ENCODE measurements at places on chromosomes 3 and 15. TPM values are rescaled to one million over a fixed set of nuclear protein-coding genes. Genes with fewer than 3 reads are reported as not detected.
A peak's percentile ranks its signal among the peaks of the same experiment; 100 is the strongest.

- no peak for DNase-seq
- H3K36me3 ChIP-seq = no peaks in the 10 kb centered on the region
- no peak overlapping the region for H3K4me3 ChIP-seq
- no peak overlapping the region for H3K27ac ChIP-seq
- H3K4me1 ChIP-seq = peaks cover 31% of the 10 kb centered on the region
- H3K27me3 ChIP-seq = no peaks in the 10 kb centered on the region
These were observed 39.7 kb downstream of the LRTM1 start for GRCh38 chr3:54888162-54888561.

- no peak overlapping the region for H3K27ac ChIP-seq
- no peak for DNase-seq
- H3K27me3 ChIP-seq = no peaks in the 10 kb centered on the region
- no peaks in the 10 kb centered on the region for H3K36me3 ChIP-seq
These were observed 1187.6 kb downstream of the SI start for GRCh38 chr3:163890661-163891060.

DNA sequence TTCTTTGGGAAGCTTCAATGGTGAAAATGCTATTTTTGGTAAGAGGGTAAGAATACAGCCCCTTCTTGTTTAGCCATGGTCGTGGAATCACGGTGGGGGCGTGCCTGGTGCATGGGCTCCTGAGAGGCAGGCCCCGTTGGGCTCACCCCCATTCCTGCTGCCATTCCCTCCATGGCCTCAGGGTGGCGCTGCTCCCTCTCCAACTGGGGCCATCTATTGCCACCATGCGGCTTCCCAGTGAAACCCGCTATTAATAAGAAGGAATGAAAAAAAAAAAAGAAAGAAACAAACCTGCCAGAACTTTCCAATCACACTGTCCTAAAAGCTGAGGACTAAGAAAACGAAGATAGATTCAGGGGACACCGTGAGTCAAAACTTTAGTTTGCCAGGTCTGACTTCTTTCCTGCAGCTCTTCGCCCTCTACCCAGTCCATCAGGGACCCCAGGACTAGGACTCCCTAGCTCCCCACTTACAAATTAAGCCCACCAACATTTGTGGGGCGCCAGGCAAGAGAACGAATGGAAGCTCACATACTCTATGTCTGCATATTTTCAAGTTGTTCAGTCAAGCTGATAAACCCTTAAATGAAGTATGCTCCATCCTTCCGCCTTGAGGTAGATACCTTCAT, 30.6 kb upstream of the ABHD2 start:
- H3K36me3 ChIP-seq = no peaks in the 10 kb centered on the region
- peak; percentile 74 for DNase-seq
- no peaks in the 10 kb centered on the region for H3K4me1 ChIP-seq
- H3K27me3 ChIP-seq = no peaks in the 10 kb centered on the region
- H3K27ac ChIP-seq = no peak overlapping the region
- no peak overlapping the region for H3K4me3 ChIP-seq

DNA sequence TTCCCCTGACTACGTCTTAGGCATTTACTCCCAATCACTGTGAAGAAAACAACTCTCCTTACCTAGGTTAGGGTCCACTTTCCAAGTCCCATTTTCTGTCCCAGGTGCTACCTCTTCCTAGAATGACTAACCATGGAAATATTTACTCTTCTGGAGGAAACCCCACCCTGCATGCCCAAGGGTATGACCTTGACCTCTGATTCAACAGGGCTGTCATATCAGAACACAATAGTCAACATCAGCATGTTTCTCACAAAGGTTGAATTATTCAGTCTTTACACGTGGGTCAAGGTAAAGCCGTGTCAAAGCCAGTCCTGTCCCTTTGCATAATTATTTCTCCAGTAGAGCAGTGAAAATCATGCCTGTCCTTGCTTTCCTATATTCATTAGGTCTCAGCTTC, 4.3 kb upstream of the FRMD5 start:
- H3K4me1 ChIP-seq = peaks cover 4% of the 10 kb centered on the region
- H3K4me3 ChIP-seq = no peak overlapping the region
- no peak for DNase-seq

DNA sequence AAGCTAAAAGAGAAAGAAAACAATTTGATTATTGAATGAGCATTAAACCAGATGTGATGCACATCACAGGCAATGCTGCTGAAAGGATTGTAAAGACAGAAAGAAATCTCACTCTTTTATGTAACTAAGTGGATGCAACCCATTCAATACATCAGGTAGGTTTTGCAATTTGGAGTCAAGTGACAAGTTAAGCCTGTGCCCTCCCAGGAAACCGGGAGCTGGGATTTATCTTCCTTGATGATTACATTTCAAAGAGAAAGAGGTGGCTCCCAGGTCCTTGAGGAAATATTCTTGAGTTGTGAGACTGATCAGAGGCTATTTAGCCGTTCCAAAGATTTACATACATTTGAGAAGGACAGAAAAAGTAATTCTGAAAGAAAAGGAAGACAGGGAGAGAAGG, 219.0 kb upstream of the PROK2 start:
- H3K4me1 ChIP-seq = no peaks in the 10 kb centered on the region
- H3K4me3 ChIP-seq = no peak overlapping the region
- no peaks in the 10 kb centered on the region for H3K27me3 ChIP-seq
- DNase-seq = no peak
- no peaks in the 10 kb centered on the region for H3K36me3 ChIP-seq

- H3K4me3 ChIP-seq = no peak overlapping the region
- no peak overlapping the region for H3K27ac ChIP-seq
- H3K36me3 ChIP-seq = no peaks in the 10 kb centered on the region
- DNase-seq = no peak
- no peaks in the 10 kb centered on the region for H3K27me3 ChIP-seq
- H3K4me1 ChIP-seq = no peaks in the 10 kb centered on the region
These were observed 20.2 kb downstream of the CPOX start for GRCh38 chr3:98573181-98573728.

DNA sequence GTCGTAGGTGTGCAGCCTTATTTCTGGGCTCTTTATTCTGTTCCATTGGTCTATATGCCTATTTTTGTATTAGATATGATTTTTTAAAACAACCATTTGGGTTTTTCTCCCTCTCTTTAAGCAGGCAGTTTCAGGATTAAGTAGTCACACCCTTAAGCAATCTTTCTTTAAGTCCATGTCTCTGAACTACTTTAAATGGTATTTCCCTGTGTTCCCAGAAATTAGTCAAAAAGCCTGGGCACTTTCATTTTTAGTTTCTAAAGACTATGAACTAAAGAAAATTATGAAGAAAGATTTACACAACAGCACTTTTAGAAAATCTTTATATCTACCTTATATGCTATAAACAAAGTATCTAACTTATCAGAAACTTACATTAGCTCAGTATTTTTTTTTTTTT, 110.3 kb downstream of the FAIM start:
- DNase-seq = no peak
- H3K27ac ChIP-seq = no peak overlapping the region
- no peak overlapping the region for H3K4me3 ChIP-seq
- no peaks in the 10 kb centered on the region for H3K4me1 ChIP-seq
- no peaks in the 10 kb centered on the region for H3K27me3 ChIP-seq

- H3K4me1 ChIP-seq = peaks cover 15% of the 10 kb centered on the region
- no peak overlapping the region for H3K4me3 ChIP-seq
- no peaks in the 10 kb centered on the region for H3K36me3 ChIP-seq
These were observed 53.9 kb downstream of the CALML4 start for GRCh38 chr15:68151277-68151676.

- no peaks in the 10 kb centered on the region for H3K27me3 ChIP-seq
- H3K27ac ChIP-seq = no peak overlapping the region
- DNase-seq = no peak
- H3K4me1 ChIP-seq = no peaks in the 10 kb centered on the region
These were observed 543.1 kb downstream of the TUSC7 start for GRCh38 chr3:117252651-117253050.

DNA sequence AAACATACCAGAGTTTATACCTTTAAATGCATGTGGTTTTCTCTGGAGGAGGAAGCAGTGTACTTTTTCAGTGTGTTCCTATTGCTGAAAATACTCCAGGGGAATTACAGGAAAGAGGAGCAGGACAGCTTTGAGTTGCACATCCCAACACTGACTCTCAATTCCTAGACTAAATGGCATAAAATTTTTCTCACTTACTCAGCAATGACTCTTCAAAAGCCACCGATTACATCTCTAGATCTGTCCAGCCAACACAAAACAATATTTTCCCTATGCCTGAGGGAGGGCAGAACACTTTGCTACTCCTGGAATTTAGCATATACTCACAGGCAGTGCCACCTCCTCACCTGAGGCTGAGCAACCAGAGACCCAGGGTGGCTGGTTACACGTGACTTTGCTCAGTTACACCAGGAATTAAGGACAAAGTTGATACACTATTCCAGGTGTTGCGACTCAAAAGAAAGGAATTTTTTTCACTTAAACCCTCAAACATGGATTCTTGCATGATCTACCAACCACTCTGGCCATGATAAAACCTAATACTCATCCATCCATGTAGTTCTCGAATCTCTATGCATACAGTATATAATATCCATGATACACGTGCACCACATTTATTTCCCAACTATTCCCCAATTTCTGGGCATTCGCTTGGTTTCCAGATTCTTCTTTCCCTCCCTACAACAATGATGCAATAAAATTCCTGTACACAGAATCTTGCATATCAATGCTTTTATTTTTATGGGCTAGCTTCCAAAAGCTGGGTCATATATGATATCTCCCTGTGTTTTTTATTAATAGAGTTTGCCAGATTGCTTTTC, 194.6 kb downstream of the THRB start:
- DNase-seq = no peak
- no peaks in the 10 kb centered on the region for H3K27me3 ChIP-seq
- no peak overlapping the region for H3K27ac ChIP-seq
- H3K4me3 ChIP-seq = no peak overlapping the region
- H3K4me1 ChIP-seq = no peaks in the 10 kb centered on the region

DNA sequence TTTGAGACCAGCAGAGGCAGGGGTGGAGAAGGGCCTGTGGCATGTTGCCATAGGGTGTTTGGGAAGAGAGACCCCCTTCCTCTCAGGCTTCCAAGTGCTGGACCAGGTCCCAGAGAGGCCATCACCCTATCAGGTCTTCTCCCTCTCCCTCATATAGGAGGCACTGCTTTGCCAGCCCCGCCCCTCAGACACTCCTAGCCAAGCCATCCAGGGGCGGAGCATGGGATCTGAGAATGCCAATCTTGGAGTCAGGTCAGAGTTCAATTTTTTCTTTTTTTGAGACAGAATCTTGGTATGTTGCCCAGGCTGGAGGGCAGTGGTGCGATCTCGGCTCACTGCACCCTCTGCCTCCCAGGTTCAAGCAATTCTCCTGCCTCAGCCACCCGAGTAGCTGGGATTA, 32.7 kb downstream of the CRABP1 start:
- no peak overlapping the region for H3K27ac ChIP-seq
- H3K36me3 ChIP-seq = no peaks in the 10 kb centered on the region
- DNase-seq = no peak
- H3K27me3 ChIP-seq = no peaks in the 10 kb centered on the region
- H3K4me3 ChIP-seq = no peak overlapping the region

DNA sequence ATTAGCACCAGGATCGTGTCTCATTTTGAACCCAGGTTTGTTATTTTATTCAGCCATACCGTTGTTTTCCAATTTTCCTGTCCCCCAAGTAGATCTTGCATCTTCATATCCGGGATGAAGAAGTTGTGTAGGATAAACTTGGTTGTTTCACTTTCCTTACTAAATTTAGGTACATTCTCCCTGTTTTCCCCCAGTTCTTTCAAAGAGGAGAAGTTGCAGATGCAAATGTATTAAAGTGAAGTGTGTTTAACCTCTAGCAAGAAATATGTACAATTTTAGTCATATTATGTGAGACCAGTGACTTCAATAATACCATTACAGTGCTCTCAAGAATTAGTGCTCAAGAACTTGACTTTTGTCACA, 1.3 kb downstream of the ATXN7 start:
- peak overlapping the region; percentile 96 for H3K4me3 ChIP-seq
- peaks cover 7% of the 10 kb centered on the region for H3K4me1 ChIP-seq

FGD5 gene
- total RNA-seq = 10.2 TPM

THRB gene
- 17.2 TPM for total RNA-seq

GPR149 gene
- total RNA-seq = not detected

C3orf20 gene
- total RNA-seq = not detected

CCDC50 gene
- 75.4 TPM for total RNA-seq

CLEC3B gene
- 109 TPM for total RNA-seq

PLA2G4D gene
- not detected for total RNA-seq

UBA3 gene
- 50.7 TPM for total RNA-seq

LAMB2 gene
- 1,050 TPM for total RNA-seq
